Kasumi-1 (cell line): ENCODE measurements at places on chromosomes 12 and 14.

DNA sequence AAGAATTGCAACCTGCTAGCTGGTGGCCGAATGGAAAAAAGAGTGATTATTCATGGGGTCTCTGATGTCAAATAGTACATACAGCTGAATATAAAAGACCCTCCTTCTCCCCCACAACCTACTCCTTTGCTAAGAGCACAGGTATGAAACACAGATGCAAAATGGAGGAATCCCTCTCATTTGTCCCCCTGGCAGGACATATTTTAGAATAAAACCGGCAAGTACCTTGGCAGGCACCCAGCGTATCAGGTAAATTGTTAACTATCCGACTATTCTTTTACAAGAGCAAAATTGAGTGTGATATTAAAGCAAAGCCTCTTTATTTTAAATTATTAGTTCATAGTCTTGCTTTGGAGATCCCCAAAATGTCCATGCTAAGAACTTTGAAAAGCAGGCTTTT is 73.7 kb upstream of the USP44 start:
- DNase-seq = no peak

GRCh38 chr12:5456030-5456429 is 24.1 kb downstream of the NTF3 start:
- no peak for DNase-seq

DNA sequence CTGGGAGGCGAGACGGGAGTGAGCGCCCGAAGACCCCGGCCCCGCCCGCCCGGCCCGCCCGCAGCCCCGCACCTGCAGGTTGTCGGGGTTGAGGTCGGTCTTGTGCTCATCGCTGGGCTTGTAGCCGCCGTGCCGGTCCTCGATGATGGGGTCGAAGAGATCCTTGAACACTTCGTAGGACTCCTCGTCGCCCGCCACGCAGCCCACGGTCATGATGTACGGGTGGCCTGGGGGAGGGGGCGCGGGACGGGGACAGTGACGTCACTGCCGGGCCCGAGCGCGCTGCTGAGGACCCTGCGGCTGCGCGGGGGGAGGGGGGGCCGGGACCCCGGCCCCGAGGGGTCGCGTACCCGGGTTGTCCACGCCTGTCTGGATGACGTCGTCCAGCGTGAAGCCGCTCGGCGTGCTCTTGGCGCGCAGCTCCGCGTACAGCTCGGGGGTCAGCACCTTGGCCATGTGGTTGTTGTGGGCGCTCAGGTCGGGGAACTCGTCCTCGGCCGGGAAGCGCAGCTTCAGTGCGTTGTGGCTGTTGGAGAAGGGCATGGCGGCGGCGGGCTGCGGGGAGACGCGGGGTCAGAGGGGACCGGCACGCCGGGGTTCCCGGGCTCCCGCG is 573 bp downstream of the CKB start:
- DNase-seq = no peak

DNA sequence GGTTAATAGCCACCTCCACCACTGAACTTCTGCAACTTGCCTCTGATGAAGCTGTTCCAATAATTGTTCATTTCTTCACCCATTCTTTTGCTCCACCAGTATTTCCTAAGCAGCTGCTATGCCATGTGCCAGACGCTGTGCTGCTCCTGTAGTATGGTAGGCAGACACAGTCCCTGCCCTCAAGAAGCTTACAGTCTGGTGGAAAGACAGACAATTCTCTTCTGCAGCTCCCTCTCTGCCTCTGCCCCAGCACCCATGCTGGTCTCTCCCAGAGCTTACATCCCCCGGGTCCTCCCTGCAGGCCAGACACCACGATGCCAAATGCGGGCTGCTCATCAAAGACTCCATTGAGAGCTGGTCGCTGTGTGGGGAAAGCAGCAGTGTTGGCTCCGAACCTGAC is 111.6 kb upstream of the ESRRB start:
- DNase-seq = no peak

DNA sequence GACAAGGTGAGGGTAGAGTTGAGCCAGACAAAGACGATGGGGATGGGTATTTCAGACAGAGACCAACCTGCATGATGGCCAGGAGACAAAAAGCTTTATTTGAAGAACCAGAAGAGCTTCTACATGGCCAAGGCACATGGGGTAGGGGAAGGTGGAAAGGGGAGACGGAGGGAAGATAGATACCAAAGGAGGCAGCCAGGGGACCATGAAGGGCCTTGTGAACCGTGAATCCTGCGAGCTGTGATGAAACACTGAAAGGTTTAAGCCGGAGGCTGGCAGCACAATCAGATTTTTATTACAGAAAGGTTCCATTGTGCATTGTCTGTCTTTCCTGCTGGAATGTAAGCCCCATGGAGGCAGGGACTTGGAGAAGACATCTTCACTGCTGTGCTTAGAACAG is 72.4 kb downstream of the PLXNC1 start:
- no peak for DNase-seq

DNA sequence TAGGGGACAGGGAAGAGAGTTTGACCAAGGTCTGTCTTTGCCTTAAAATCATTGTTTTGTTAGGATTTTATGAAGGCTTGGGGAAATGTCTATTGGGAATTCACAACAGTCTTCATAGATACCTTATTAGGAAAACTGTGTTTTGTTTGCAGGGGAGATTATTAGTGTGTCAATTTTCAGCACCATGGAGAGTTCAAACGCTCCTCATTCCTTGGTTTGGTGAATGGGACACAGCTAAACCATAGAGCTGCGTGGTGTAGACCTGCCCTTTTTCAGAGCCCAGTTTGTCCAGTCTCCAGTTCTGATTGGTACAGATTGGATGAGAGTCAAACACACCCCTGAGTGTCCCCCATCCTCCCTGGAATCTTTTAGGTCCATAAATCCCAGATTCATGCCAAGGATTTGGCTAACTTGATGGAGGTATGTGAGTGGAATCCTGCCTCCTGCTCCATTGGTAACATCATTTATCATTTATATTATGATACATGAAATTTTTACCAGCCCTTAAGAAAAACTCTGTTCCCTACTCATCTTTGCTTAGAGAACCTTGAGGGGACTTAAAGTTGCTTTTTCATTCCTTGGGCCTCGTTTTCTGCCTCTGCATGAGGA is 12.0 kb downstream of the NGDN start:
- DNase-seq = peak; percentile 42

GRCh38 chr12:83408146-83408545 is 721.4 kb downstream of the TMTC2 start:
- DNase-seq = no peak

DNA sequence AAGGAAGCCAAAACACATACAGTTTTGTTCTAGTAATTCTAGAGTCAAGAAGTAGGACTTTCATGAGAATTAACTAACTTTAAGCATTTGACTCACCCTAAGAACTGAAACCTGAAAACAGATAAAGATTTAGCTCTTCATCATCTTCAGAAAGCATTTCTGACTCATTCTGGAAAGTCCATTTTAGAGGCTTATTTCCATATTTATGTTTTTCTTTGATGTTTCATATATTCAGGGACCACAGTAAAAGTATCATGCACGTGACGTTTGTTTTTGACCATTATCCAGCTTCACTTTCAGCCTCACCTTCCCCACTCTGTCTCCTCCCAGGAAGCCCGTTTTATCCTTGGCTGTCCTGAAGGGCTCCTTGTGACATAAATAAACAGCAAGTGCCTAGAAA is 79.2 kb downstream of the MDGA2 start:
- DNase-seq = no peak

- DNase-seq = no peak
These were observed 110.7 kb downstream of the BTG1 start for GRCh38 chr12:92034858-92035401.

DNA sequence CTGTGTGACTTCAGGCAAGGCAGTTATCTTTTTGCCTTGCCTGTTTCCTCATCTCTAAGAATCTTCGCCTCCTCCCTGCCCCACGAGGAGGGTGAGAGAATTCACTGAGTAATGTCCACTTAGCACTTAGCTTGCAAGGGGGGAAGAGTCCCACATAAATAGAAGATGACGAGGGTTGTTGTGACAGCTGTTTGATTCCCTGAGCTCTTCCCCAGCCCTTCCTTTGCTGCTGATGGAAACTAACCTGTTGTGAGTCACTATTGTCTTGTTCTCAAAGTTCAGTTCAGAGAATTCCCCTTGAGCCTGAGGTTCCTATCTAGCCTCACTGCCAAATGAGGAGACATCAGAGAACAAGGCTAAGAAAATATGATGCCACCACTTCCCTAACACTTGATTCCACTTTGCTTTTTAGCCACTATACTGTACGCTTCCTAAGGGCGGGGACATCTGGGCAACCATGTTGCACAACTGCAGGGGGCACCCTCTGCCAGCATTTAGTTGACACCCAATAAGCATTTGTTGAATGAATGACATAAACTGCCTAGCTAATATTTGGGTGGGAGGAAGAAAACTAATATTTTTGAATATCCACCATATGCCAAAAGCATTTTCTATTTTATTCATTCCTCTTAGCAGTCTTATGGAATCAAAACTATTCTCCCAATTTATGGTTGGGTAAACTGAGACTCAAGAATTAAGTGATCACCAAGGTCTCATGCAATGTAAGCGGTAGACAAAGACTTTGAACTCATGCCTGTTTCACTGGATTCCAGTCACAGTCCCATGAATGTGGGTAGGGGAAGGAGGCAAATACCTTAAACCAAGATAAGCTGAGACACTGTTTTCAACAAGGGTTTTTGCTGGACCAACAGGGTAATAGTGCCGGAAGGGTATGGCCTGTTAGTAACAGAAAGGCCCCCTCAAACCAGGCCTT is 77.6 kb downstream of the ZFP36L1 start:
- no peak for DNase-seq

GRCh38 chr12:79521576-79521975 is 169.2 kb downstream of the PAWR start:
- DNase-seq = no peak

- DNase-seq = no peak
These were observed 1.8 kb upstream of the SSPN start for GRCh38 chr12:26193539-26193938.

DNA sequence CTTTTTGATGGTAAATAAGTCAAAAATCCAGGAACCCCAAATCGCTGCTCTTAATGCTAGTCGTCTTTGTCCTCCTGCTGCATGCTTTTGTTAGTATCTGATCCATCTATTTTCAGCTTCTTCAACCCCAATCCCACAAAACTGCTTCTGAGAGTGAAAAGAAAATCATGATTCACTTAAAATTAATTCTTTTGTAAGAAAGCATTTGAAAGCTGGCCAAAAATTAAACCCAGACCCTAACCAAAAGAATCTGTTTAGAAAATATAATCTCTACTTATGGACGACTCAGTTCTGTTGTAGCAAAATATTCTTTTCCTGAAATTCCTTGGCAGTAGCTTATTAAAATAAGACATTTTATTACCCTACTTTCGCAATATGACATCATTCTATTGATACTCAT is 443.6 kb upstream of the SYT1 start:
- DNase-seq = no peak

GRCh38 chr12:674272-674781 is 11.1 kb upstream of the NINJ2 start:
- DNase-seq = peak; percentile 46

- no peak for DNase-seq
These were observed 7.8 kb downstream of the TRAF3 start for GRCh38 chr14:102784892-102785594.

DNA sequence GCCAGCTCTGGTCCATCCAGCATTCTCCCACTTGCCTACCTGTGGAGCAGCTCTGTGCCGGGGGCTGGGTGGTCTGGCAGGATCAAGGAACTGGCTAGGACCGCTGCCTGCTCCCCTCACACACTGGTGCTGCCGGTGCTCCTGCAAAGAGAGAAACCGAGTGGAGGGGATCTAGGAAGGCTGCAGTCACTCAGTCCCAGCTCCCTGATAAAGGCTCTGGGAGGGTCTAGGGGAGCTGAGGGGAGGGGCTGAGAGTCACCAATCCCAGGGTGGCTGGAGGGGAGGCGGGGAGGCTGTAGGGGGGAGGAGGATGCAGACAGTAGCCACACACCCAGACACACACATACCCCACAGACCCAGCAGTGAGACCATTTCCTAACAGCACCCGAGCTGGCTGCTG is at the start of gene TAC3:
Gene TAC3, minus strand, starts transcription at position 182 of the 400 bp plus-strand sequence. CDS start 732 bp downstream, outside the sequence.
- DNase-seq = no peak

GRCh38 chr12:55931780-55932550 is 1.0 kb downstream of the DGKA start:
- DNase-seq = no peak

GRCh38 chr12:65958456-65958855 is 134.2 kb downstream of the HMGA2 start:
- no peak for DNase-seq

- DNase-seq = no peak
These were observed 518.4 kb downstream of the MED13L start for GRCh38 chr12:115758877-115759620.

GRCh38 chr12:124577374-124577773 is 10.0 kb upstream of the NCOR2 start:
- DNase-seq = no peak

DNA sequence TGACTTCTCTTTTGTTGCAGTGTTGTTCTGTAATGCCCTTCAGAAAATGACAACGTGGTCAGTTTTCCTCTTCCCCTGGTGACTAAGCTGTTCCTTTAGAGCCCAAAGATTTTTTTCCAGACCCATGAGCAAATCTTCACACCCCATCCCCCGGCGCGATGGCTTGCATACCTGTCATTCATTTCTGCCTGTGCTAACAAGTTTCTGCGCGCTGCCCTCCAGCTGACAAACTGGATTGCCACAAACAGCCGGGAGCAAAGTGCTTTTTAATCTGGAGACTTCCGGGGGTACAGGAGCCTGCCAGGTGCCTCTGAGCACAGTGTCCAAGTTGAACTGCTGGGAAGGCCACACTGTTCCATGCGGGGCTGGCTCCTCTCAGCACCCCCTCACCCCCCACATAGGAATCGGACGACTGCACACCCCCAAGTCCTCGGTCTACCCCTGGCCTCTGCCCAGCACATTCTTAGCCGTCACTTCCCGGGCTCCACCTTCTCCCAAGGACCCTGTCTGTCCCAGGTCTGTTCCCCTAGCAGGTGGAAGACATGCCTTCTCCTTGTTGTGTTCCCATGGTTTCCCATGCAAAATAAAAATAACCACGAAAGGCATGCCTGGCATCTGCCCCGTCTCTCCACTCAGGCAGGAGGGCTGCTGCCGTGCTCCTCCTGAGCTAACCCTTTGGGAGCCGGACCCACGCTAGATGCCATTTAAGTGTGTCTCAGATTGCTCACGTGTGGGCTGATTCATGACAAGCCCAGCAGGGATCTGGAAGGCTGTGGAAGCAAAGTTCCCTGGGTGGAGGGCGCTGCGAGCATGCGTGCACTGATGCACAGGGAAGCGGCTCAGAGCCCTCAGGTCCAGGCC is 14.1 kb downstream of the RILPL1 start:
- DNase-seq = no peak

DNA sequence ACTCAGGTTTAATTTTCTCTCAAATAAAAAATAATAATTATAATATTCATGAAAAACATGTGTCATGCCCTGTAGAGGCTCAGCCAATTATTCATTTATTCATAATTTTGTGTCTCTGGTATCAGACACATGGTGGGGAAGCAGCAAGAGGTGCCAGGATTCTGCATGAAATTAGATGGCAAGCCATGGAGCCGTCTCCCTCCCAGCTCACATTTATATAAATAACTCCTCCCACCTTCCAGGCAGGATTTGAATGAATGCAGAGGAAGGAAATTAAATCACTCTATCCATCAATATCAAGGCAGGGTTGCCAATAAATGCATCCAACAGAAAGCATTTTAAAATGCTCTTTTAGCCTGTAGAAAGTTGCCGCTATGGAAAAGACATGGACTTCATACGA is 98.1 kb downstream of the PTPRR start:
- DNase-seq = no peak

- DNase-seq = no peak
These were observed 45.7 kb upstream of the PDZRN4 start for GRCh38 chr12:41142376-41142775.

- DNase-seq = no peak
These were observed 148.0 kb upstream of the FOXN3 start for GRCh38 chr14:89564989-89565388.
